Frontal cortex (tissue), 4 donors: ENCODE measurements at places on chromosomes 13 and 19.

- DNase-seq, result no peak
Measured at GRCh38 chr13:105240371-105240770, 1295.1 kb downstream of the EFNB2 start.

DNA sequence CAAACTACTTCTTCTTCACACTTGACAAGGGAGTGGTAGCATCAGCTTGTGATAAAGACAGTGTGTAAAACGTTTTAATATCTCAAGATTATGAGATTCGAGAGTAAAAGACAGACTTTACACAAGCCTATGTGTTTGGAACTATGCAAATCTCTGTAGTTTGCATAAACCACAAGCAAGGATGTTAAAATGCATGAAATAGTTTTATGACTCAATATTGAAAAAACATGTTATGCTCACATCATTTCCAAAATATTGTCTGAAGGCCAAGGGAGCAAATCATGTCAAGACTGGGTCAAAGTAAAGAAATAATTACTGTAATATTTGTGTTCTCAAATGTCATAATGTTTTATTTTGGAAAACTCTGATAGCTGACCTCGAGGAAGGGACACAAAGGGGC lies 316.8 kb upstream of the KLF12 start:
- no peak for DNase-seq

- DNase-seq, result peak; percentile 100
Measured at GRCh38 chr19:1568320-1569019, at the start of gene MEX3D. Gene MEX3D (minus strand): TSS chr19:1568325. CDS start chr19:1568058, 267 bp downstream.

GRCh38 chr19:11284515-11284914 lies 11.4 kb upstream of the TSPAN16 start:
- DNase-seq, result no peak

DNA sequence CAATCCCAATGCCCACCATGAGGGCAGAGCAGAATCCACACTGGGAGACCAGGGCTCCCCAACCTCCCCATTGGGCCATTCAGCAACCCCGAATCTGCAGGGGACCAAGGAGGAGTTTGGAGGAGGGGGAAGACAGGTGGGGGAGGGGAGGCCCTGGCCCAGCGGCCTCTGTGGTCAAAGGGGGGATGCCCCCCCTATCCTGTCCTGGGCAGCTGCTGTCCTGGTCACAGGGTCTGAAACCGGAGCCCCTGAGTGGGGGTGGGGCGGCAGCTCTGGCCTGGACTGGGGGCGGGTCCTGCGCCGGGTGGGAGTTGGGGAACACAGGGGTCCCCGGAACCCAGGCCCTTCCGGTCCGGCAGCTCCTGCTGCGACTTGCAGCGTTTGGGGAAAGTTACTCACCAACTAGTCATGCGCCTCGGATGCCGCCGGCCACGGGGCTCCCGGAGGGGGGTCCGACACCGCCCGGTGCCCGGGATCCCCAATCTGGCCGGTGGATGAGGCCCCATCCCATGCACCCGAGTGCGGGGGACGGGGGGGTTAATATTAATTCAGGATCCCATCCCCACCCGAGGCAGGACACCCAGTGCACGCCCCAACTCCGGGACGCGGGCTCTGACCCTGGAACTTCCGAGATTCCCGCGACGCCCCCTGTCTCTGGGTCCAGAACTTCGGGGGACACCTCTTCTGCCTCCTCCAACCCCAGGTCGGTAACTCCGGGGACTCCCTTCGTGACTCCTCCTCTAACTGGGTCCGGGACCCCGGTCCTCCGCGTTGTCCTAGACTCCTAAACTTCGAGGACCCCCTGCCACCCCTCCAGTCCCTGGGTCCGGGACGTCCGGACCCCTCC lies 872 bp downstream of the HOMER3 start:
- DNase-seq, result peak; percentile 69

- DNase-seq, result no peak
Measured at GRCh38 chr19:30862876-30863275, 486.4 kb downstream of the TSHZ3 start.
